T-cell (primary cell): ENCODE measurements at places on chromosomes 5 and 9. TPM values are rescaled to one million over a fixed set of nuclear protein-coding genes. Genes with fewer than 3 reads are reported as not detected.

Gene ATP10B
- total RNA-seq, result 0.12 TPM

Gene C9orf50
- not detected for total RNA-seq

- DNase-seq, result no peak
Observed at GRCh38 chr9:86184138-86184524, 75.3 kb downstream of the C9orf153 start.

- no peak for DNase-seq
Observed at GRCh38 chr5:89396278-89396954, 513.4 kb upstream of the MEF2C start.

- peak; percentile 86 for DNase-seq
Observed at GRCh38 chr5:82356808-82357671, 78.9 kb upstream of the RPS23 start.

DNA sequence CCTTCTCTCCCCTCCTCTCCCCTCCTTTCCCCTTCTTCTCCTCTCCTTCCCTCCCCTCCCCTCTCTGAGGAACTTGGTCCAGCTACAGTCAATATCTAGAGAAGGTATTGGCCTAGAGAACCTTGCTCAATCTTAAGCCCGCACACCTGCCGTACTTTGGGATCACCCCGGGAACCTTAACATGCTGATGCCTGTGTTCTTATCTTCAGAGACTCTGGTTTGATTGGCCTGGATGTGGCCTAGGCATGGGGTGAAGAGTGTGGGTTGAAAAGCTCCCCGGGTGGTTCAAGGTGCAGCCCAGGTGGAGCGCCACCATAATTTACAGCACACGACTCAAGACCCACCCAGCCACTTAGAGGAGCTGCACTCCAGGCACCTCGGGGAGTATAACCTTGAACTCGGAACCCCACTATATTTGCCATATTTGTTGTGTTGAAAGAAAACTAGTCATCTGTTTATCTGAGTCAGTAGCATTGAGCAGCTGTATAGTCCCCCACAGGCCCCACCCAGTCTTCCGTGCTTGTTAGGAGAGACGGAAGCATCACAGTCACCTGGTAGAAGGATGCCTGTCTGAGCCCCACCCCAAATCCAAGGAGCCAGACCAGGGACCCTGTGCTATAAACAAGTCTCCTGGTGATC, 14.4 kb upstream of the PHF19 start:
- peak; percentile 59 for DNase-seq

GRCh38 chr5:154571325-154572035, 93.5 kb upstream of the HAND1 start:
- no peak for DNase-seq

- no peak for DNase-seq
Observed at GRCh38 chr5:62829604-62829986, 251.0 kb downstream of the LRRC70 start.

- no peak for DNase-seq
Observed at GRCh38 chr9:126721564-126721981, 83.3 kb upstream of the ZBTB43 start.

- DNase-seq, result no peak
Observed at GRCh38 chr9:137147091-137147792, 8.3 kb downstream of the GRIN1 start.
